ENCODE measurements at places on chromosomes 6 and 20. TPM values are rescaled to one million over a fixed set of nuclear protein-coding genes. Genes with fewer than 3 reads are reported as not detected.

The RIN2 gene
- 141 TPM for total RNA-seq

The YIPF3 gene
- total RNA-seq = 102 TPM

The GABRR2 gene
- 0.16 TPM for total RNA-seq

The RCAN2 gene
- total RNA-seq = 37.2 TPM

The RAB32 gene
- total RNA-seq = 108 TPM

The MRPS10 gene
- total RNA-seq = 35.8 TPM

Measured in hair follicle dermal papilla cell (primary cell).